T-helper 2 cell (primary cell): ENCODE measurements at places on chromosomes 1 and 21.

DNA sequence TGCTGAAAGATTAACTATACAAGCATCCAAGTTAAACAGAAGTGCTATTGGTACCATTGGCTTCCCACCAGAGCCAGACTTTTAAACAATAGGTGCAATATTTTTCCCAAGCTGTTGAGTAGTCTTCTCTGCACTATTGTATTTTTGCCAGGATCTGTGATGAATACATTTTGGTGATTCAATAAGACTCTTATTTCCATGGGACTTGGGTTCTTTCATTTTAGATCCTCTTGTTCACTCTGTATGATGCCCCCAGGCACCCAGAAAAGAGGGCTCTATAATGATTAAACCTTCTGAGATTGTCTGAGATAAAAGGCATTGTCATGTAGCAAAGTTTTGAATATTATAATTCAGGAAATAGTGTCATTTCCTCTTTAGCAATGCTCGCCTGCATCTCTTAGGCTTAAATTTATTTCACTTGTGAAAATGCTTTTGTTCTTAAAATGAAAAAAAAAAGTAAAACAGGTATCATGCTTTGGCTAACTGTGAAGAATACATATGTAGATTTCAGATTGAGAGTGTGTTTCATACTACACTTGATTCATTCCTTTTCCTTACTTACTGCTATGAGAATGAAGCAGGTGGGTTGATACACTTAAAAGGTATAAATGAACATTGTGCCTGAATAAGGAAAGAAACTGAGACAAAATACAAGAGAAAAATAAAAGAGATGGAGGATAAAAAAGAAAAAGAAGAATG lies 275.0 kb downstream of the HMCN1 start:
- no peak for DNase-seq

- no peak for DNase-seq
Observed at GRCh38 chr1:225021037-225021436, 91.6 kb downstream of the DNAH14 start.

DNA sequence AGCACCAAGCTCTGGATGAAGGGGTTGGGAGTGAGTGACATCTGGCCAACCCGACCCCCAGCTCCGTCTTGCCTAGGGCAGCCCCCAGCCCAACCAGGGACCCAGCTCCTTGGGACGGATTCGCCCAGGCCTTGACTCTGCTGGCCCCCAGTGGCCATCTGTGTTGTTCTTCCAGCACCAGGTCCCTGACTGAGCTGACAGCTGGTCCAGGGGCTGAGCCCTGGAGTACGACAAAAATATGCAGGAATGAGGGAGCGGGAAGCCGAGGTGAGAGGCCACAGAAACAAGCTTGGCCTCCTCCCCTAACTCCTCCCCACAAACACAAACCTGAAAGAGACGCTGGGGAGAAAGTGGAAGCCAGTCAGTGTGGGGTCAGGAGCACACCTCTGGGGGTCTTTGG lies 55.0 kb upstream of the PAX7 start:
- DNase-seq: peak; percentile 38

GRCh38 chr1:206612129-206612876 lies at the start of gene EIF2D:
EIF2D (minus strand) TSS chr1:206612465; CDS start chr1:206612342, 123 bp downstream.
- peak; percentile 90 for DNase-seq

DNA sequence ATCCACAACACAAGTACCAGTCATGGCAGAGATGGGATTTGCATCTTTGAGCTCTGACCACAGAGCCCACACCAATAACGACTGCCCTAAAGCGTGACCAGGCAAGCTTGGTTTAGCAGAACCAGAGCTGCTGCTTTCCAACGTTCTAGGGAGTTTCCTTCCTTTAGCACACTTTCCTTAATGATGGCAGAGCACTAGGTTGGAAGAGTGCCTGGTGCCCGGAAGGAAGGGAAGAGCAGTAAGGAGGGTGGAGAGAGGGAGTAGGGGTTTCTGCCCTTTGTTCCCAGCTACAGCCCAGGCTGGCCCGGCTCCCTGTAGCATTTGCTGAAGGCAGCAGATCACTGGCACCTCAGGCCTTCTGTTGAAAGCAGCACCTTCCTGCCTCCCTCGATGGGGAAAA lies 6.1 kb upstream of the EVA1C start:
- DNase-seq: no peak

GRCh38 chr21:19785941-19786340 lies 1212.3 kb upstream of the NCAM2 start:
- no peak for DNase-seq

DNA sequence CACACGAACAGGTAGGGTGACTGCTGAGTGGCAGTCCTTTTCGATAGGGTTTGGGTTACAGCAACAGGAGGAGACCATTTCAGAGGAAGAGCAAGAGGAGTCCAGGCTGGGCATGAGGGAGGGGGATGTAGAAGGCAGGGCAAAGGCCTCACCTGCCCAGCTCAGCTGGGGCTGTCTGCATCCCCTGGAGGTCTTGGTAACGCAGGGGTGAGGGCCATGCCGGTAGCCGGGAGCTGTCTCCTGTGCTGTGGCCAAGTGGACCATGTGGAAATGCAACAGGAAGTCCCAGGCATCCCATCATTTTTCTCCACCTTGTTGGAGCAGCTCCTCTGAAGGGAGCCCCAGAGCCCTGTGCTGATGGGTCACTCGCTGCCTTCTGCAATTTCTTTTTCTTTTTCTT lies 105.4 kb upstream of the C1orf174 start:
- DNase-seq: no peak

- DNase-seq: no peak
Observed at GRCh38 chr1:221805121-221805520, 63.2 kb upstream of the DUSP10 start.

GRCh38 chr1:117613969-117614729 lies 8.3 kb downstream of the TENT5C start:
- no peak for DNase-seq

- DNase-seq: no peak
Observed at GRCh38 chr1:71307451-71307850, 226.6 kb upstream of the ZRANB2 start.

DNA sequence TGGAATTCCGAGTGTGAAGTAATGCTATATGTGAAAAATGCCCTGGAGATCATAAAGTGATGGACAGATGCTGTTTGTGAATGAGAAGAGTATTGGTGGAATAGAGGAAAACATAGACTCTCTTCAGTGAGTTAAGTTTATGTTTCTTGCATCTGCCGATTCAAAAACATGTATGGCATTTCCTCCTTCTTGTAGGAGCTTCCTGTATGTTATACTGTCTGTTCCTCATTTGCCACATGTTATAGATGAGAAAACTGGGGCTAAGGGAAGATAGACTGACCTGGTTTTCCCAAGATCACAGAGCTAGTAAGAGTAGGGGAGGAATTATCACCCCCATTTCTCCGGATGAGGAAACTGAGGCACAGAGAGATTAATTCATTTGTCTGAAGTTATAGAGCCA lies 41.1 kb upstream of the IL20 start:
- DNase-seq: no peak

GRCh38 chr1:1135339-1136136 lies 19.6 kb upstream of the C1orf159 start:
- no peak for DNase-seq

GRCh38 chr1:51955797-51956527 lies 34.5 kb downstream of the RAB3B start:
- no peak for DNase-seq

- no peak for DNase-seq
Observed at GRCh38 chr1:205879974-205880373, 30.0 kb upstream of the PM20D1 start.

DNA sequence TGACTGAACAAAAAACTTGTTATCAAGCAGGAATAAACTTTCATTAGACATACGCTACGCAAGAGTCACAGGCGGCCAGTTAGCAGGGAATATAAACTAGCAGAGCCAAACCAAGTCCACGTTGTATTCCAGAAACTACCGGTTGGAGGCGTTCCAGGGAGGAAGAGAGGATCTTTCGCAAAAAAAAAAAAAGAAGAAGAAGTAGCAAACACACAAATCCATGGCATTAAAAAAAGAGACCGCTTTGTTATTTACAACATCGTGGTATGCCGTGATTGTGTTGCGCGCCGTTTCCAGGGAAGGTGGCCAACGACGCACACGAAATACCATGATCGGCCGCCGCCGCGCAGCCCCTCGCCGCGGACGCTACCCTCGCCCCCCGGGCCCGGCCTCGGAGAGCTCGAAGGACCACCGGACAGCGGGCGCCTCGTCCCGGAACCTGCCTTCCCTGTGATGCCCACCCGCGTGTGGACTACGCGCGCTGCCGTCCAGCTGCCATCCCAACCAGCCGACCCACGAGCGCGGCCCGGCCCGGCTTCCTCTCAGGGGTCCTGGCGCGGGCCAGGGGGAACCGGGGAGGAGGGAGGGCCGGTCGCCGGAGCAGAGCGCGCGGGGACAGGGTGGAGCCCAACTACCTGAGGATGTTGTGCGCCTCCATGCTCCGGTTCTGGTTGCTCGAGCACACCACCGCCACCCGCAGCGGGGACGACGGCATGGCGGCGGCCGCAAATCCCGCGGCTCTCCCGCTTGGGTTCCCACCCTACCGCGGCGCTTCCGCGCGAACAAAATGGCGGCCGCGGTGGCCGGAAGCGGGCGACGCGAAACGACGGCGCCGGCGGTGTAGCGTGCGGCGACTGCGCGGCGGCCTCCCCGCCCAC lies 581 bp downstream of the SSU72 start:
- DNase-seq: peak; percentile 88

DNA sequence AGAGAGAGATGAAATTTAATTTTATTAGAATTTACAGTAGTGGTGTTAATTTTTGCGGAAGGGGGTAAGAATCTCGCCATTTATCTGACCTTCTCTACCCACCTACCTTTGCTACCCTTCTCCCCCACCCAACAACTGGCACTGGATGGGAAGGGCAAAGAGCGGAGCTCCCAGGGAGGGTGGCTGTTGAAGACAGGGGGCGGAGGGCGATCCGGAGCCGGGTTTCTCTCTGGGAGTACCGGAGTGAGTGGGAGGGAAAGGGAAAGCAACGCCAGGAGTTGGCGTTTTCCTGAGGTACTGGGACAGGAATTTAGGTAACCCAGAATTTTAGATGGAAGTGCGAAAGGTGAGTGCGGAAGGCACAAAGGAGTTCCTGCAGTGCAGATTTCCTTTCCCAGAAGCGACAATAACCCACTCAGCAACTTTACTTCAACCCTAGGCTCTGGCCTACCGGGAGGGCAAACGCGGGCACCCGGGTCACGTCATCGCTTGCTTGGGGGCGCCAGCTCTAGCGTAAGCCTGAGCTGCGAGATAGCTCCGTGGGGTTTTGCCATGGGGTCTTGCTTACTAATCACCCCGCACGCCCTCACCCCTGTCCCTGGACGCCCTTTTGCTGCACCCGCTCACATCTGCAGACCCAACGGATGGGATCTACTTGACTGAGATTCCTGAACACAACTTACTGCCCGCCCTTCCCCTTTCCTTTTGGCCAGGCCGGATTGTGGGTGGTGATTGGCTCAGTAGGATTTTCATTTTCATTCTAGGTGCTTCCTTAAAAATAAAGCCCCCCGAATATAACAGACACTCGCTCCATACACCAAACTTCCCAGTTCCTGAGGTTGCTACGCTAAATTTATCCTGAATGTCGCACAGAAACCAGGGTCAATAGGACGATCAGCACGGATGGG lies 413.0 kb upstream of the ESRRG start:
- DNase-seq: no peak

- no peak for DNase-seq
Observed at GRCh38 chr1:110675060-110675791, 486 bp upstream of the KCNA3 start.

- DNase-seq: no peak
Observed at GRCh38 chr1:43129426-43129825, 42.7 kb downstream of the EBNA1BP2 start.

DNA sequence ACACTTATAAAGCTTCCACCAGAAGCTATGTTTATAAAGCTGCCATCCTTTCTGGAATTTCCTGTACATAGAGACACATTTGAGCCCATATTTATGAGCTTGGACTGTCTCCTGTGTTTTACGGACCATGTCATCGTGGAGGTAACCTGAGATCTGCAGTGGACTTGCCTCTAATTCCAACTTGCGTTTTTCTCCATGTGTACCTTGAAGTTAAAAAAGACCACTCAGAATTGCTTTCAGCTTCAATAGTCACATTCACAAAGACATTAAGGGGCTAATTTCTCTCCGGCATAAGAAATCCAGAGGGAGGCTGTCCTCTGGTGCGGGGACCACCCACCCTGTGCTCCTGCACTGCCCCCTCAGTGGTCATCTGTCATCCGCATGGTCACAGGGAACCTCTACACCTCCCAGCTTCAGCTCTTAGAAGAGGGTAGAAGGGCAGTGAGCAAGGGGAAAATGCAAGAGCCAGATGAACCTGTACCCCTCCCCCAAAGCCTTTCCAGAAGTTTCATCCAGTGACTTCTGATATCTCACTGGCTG lies 521.4 kb upstream of the CAMK1G start:
- no peak for DNase-seq

DNA sequence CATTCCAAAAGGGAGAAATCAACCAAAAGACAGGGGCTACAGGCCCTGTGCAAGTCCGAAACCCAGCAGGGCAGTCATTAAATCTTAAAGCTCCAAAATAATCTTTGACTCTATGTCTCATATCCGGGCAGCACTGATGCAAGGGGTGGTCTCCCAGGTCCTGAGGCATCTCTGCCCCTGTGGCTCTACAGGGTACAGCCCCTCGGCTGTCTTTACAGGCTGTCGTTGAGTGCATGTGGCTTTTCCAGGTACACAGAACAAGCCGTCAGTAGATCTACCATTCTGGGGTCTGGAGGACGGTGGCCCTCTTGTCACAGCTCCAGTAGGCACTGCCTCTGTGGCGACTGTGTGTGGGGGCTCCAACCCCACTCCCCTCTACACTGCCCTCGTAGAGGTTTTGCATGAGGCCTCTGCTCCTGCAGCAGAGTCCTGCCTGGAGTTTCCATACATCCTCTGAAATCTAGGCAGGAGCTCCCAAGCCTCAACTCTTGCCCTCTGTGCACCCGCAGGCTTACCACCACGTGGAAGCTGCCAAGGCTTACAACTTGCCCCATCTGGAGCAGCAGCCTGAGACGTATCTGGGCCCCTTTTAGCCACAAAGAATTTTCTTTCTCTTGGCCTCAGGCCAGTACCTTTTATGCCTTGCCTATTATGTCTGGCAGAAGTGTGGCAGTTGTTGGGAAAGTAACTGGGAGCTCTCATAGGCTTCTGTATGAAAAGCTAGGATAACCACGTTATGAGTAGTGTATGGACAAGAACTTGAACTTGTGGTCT lies 52.5 kb downstream of the POU2F1 start:
- DNase-seq: no peak

- DNase-seq: no peak
Observed at GRCh38 chr1:53380296-53380695, 52.4 kb upstream of the LRP8 start.

DNA sequence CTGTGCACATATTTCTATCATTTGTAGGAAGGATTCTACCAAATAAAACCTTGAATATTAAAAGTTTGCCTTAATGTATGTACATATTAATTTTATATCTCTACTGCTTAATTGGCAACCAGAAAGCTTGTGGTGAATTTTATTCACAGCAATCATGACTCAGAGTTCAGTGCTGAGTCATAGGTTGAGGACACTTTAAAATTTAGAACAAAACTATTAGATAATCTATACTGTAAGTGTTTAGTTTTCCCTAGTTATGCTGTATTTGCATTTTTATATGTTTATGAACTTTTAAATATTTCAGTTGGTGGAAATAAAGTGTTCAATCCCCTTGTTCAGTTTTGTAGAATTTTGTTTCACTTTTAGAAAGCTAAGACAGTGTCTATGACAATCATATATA lies 841.5 kb downstream of the KCNT2 start:
- DNase-seq: no peak
